Left ventricle myocardium inferior (tissue), 1 donor: ENCODE measurements at places on chromosomes 12 and 14.

- DNase-seq, result no peak
Measured at GRCh38 chr14:99726538-99727095, 42.5 kb downstream of the CYP46A1 start.

DNA sequence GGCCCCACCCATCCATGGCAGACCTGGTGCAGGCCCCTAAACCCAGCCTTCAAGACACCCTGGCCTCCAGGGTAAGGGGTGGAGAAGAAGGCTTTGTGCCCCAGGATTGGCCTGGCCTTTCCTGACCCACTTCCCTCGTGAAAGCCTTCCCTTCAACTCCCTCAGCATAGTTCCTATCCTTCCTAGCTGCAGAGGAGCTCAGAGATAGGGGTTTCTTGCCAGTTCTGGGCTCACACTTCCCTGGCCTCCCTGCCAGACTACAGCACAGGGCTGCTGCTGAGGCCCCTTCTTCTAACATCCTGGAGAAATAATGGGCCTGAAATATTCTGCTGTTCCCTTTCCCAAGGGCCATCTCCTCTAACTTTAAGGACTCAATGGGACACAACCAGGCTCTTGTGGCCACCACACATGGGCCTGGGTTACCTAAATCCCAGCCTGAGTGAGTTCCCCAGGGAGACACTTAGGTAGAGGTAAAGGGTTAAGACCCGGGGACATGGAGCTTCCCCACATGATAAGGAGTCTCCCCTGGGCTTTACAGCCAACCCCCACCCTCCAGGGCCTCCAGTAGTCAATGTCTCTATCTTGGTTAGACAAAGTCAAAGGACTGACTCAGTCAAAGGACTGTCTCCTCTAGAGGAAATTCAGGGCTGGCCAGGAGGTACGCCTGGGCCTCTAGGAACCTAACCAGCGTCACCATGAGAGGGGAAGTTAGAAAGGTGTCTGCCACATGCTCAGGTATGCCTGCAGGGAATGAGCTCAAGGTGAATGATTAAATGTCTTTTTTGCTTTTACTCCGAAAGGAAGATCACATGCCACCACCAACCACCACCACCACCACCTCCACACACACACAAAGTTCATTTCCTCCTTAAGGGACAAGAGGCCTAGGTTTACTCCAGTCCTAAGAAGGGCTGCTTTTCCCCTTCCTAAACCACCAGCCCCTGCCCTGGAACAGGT is 7.1 kb downstream of the ZFP36L1 start:
- no peak for DNase-seq

DNA sequence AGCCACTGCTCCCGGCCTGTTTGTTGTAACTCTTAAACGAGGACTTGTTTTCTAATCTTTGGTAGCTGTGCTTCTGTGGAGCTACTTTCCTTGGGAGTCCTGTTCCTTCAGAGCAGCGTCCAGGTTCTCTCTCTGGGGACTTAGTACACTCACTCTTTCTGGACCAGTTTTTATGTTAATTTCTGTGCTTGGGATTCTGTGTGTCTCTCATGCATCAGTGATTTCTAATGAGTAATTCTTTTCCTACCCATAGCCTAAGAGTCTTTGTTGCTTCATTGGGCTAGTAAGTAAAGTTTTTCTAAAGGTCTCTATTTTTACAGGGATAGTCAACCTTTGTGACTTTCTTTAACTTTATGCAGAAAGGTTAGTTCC is 289.3 kb downstream of the FBXL14 start:
- DNase-seq, result no peak

DNA sequence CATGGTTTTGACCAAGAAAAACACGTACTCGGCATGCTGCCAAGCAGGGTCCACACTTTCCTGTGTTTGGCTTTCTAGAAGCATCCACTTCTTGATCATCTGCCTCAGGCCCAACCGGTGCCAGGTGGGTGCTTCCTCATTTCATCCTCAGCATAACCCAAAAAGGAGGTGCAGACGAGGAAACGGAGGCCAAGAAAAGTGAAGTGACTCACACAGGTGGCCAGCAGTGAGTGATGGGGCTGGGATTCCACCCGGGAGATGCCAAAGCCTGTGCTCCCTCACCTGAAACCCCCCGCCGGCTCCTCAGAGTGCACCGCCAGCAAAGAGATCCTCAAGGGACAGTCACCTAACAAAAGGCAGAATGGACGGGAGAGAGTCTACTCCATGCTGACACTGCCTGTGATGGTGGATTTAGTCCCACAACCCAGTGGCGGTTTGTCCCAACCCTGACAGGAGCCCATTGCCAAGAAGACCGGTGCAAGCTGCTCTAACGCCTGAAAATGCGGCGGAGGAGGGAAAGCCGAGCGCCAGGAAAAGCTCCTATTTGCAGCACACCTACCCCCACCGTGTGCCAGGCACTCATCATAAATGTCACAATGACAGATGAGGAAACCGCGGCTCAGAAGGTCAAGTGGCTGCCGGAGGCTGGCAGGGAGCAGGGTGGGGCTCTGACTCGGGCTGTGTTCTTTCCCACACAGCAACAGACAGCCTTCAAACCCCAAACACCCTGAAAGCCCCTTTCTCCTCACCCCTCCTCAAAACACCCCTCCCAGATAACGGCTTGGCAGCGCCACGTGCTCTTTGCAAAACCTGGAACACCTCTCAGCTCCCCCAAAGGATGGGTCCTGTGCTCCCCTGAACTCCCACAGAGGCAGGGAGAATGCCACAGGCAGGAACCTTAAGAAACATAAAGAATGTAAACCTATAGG is 18.8 kb downstream of the BCL11B start:
- DNase-seq, result no peak

DNA sequence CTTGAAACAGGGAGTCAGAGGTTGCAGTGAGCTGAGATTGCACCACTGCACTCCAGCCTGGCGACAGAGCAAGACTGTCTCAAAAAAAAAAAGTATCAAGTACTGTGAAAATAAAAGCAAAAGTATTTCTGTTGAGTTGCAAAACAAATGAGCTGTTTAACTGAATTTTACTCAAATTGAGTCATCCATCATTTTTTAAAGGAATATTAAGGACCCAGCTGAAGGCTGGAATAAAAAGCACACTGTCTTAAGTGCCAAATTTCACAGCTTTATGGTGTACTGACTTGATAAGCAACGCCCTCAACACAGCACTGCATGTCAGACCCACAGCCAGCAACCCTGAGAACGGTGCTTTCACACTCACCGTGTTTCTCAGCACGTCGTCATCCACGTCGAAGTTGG is 57.9 kb downstream of the AMN start:
- DNase-seq, result no peak

DNA sequence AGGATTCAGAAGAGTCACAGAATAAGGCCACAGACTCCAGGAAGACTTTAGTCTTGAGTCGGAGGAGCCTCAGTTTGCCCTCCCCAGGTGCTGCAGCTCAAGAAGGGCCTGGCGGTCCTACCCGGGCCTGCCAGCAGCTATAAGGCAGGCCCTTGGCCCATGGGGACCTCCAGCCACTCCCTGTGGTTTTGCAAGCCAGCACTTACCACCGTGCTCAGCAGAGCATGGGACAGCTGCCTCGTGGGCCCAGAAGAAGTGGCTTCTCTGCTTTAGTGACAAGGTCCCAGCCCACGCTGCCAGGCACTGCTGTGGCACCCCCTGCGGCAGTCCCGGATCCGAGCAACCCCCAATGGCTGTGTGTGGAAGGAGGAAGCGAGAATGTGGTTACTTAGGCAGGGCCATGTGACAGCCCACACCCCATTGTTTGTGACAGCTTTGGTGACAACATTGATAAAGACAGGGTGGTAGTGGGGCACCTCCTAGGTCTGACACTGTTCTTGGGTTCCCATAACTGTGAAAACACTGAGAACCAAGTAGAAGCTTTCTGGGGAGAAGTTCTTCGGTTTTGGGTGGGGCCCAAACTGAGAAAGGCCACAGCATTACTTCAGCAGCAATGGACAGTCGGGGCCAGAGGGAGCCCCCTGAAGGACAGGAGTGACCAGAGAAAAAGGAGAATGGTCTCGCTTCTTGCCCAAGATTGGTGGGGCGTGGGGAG is at the start of gene SELPLG:
Gene SELPLG, minus strand, starts transcription at position 361 of the 715 bp plus-strand sequence. CDS start 9,587 bp downstream, outside the sequence.
- DNase-seq, result peak; percentile 65

DNA sequence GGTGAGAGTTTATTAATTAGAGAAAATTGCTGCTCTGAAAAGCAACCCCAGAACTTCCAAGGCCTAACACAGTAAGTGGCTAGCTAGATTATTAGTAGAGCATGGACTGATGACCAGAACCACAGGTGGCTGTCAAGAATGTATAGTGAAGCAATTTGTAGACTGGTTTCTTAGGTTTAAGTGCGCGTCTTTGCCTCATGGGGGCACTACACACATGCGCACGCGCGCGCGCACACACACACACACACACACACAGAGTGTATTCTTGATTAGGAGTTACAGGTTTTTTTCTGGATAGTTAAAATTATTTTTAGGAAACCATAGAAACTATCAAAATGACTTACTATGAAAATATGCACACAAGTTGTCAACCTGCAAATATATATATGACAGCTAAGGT is 66.5 kb downstream of the BHLHE41 start:
- no peak for DNase-seq

DNA sequence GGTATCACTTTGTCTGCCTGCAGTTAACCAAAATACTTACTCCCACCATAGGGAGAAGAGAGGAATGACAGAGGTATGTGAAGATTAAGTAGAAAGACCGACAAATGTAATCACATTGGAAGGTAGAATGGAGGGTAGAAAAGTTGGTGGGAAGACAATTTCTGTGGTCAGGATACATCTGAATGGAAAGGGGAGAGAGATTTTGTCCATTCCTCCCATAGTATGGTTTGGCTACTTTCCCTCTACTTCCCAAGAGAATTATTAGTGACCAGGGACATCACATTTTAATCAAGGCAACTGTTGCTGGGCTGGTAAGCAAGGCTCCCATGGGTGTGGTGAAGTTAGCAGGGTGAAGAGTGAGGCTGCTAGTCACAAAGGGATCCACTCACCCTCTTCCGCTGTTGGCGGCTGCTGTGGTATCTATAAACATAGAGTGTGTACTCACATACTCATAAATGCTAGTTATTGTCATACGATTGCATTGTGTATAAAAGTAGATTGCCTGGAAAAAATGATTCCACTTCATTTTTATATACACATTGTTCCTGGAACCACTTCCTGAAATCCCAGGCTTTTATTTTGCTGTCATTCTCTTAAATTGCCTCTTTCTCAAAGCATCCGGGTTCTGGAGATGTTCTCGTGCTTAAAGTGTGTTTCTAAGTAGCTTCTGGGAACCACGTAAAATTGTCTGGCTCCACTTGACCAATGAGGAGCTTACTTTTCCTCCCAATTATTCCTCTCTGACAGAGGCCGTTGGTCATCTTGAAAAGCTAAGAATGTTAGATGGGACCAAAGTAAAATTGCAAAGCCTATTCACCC is 413.1 kb downstream of the ZFP36L1 start:
- DNase-seq, result no peak

DNA sequence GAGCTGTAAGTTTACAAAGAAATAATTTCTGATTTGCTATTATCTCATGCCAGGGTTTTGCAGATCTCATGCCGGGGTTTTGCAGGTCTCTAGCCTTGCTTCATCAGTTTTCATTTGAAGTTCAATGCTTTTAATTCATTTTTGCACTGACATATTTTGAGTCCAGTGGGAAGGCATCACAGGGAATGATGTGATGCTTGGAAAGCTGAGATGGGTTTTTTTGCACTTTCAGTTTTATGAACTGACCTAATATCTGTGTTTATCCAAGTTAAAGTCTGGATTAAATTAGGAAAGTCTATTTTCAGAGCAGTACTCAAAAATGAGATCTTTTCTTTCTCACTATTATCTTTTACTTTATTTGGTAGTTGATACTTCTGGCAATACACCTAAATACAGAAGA is 23.6 kb upstream of the REP15 start:
- no peak for DNase-seq

DNA sequence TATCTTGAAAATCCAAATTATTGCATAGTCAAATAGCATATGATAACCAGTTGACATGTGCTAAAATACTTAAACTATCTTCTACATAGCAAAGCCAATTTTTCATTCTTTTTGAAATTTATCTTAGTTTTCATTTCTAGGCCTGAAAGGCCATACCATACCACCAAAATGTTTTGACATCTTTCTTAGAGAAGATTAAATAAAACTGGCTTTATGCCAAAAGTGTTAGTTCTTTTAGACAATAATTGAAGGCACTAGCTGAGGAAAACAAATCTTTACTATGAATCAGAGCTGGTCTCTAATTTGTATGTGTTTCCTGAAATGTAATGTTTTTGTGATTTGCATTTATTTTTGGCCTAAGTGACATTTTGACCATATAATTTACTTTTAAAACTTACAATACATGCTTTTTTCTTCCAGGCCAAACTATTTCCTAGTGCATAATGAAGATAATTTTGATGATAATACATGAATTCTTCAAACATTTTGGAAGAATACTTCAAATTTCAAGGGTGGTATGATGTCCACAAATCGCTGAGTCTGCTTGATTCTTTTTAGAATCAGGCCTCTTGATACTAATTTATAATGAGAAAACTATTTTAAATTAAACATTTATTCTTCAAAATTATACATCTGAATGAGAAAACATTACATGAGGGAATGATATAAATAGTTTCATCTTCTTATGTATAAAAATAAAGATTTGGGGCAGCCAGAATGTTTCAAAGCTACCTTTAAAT is 6.5 kb upstream of the KCNMB4 start:
- no peak for DNase-seq

DNA sequence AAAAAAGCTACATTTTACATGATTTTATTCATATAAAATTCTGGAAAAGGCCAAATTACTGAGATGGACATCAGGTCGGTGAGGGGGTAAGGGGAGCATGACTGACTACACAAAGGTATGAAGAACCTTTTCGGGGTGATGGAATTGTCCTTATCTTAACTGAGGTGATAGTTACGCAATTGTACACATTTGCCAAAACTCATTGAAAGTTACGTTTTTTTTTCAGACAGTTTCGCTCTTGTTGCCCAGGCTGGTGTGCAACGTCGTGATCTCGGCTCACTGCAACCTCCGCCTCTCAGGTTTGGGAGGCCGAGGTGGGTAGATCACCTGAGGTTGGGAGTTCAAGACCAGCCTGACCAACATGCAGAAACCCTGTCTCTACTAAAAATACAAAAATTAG is 29.4 kb upstream of the PLEKHG3 start:
- no peak for DNase-seq

- no peak for DNase-seq
Measured at GRCh38 chr12:130765186-130765659, 49.1 kb upstream of the RIMBP2 start.

DNA sequence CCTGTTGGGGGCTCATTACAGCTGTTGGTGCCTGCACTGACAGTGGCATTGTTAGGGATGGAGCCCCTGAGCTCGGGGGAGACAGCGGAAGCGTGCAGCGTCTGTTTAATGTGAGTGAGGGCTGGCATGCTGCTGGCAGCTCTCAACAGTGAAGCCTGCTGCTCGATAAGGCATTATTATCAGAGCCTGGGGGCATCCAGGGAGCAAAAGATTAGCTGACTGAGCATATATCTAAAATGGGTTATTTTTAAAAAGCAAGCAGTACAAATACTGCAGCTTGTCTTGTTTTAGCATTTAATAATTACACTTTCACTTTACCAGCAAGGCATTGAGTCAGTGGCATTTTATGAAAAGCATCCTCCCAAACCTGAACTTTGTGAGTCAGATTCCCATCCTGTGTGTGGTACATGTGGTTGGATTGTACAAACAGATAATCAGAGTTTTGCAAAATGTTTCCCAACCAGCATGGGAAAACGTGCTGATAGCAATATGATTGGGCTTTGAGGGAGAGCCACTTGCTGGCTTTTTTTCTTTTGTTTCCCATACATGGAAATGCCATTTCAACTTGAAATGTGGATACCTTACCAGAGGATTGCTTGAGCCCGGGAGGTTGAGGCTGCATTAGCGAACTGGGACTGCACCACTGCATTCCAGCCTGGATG is 150.8 kb downstream of the PRKCH start:
- peak; percentile 56 for DNase-seq

- DNase-seq, result no peak
Measured at GRCh38 chr14:72333357-72333756, 401.1 kb downstream of the RGS6 start.

- DNase-seq, result peak; percentile 34
Measured at GRCh38 chr14:103657471-103657870, 28.5 kb downstream of the KLC1 start.
